T follicular helper cell (primary cell): ENCODE measurements at places on chromosomes 7 and 10.

- no peak for DNase-seq
Observed at GRCh38 chr7:2873146-2873545, 29.0 kb upstream of the GNA12 start.

GRCh38 chr7:155418304-155418703 is 39.6 kb upstream of the EN2 start:
- no peak for DNase-seq

DNA sequence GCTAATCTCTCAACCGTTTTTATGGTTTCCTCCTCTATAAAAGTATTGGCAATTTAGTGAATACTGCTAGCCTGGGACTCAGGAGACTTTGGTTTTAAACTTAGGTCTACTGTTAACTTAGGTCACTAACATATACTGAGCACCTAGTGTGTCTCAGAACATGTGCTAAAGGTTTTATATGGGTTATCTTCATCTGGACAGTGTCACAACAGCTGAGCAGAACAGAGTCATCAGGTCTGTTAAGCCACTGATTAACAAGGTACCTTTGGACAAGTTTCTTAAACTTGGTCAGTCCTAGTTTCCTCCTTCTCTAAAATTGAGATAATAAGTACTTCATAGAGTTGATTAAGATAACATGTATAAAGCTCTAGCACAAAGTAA is 30.6 kb downstream of the NET1 start:
- no peak for DNase-seq

- no peak for DNase-seq
Observed at GRCh38 chr10:46232084-46232483, 54.7 kb upstream of the ANTXRL start.

DNA sequence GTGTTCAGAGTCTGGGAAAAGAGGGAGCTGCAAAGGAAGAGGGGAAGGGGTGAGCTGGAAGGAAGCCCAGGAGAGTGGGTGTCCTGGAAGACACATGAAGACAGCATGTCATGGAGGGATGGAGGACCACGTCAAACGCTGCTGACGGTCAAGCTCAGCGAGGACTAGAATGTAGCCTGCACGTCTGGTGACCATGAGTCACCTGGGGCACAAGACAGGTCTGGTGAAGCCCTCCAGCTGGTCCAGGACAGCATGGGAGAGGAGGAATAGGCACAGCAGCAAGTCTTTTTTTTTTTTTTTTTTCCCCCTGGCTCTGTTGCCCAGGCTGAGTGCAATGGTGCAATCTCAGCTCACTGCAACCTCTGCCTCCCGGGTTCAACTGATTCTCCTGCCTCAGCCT is 19.6 kb upstream of the AMZ1 start:
- no peak for DNase-seq

DNA sequence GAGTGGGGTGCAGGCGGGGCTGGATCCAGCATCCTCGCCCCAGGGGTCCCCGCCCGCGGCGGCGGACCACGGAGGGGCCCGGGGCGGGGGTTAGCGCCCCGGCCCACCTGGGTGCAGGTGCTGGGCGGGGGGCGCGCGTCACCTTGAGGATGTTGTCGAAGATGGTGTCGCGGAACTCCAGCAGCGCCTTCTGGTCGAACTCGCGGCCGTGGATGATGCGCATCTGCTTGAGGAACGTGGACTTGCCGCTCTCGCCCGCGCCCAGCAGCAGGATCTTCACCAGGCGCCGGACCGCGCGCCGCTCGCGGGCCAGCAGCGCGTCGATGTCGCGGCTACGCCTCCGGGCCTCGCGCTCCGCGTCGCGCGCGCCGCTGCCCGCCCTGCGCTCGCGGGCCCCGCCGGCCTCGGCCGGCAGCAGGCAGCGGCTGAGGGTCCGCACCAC is 376 bp downstream of the GNA12 start:
- DNase-seq, result peak; percentile 7

DNA sequence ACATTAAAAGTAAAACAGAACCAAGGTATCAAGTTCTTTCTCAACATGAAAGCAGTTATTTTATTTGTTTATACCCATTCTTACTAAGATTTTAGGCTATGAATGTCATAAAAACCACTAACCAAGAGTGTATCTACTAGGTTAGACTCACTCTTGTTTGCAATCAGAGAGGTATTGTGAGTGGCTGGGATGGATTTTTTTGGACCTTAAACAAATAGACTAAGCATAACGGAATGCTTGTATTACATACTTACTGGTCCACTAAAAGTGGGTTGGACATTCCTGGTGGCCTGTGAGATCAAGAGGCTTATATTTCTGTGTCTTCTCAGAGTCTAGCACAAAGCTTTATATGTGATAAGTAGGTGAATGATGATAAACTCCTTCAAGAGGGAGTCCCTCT is 32.6 kb upstream of the CBLL1 start:
- DNase-seq, result no peak

GRCh38 chr7:3861941-3862340 is 560.9 kb downstream of the SDK1 start:
- no peak for DNase-seq

DNA sequence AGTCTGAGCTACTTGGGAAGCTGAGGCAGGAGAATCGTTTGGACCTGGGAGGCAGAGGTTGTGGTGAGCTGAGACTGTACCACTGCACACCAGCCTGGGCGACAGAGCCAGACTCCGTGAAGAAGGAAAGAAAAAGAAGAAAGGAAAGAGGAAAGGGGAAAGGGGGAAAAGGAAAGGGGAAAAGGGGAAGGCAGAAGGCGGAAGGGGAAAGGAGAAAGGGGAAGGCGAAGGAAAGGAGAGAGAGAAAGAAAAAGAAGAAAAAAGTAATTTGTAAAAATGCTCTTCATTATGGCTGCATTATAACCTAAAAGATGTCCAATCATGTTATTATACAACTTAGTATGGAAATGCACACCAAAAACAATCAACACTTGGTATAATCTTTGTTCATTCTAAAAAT is 110.2 kb downstream of the SRPK2 start:
- no peak for DNase-seq

GRCh38 chr10:123655751-123656150 is 10.4 kb upstream of the GPR26 start:
- DNase-seq, result no peak

GRCh38 chr7:28865601-28866144 is 92.5 kb downstream of the TRIL start:
- no peak for DNase-seq
